ENCODE measurements at places on chromosomes 4 and X. TPM values are rescaled to one million over a fixed set of nuclear protein-coding genes. Genes with fewer than 3 reads are reported as not detected.

ZNF711 gene
- 4.7 TPM for total RNA-seq

DNA sequence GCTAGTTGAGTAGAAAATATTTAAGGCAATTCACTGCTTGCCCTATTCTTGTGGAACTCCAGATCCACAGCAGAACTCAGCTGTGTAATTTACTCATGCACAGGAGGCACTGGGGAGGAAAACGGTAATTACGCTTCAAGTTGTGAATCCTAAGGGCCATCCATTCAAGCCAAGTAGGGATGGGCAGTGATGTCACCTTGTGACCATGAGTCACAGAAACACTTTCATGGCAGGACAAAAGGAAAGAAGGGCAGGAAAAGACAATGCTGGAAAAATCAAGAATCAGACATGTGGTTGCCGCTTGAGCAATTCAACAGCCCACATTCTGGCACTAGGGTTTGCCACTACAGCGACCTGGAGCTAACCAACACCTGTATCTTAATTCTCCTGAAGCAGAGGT lies 1.4 kb downstream of the PAQR3 start:
- DNase-seq, result no peak

GUCY1B1 gene
- 11.3 TPM for total RNA-seq

GRCh38 chrX:6661736-6662135 lies 126.8 kb upstream of the VCX3A start:
- DNase-seq, result no peak

DNA sequence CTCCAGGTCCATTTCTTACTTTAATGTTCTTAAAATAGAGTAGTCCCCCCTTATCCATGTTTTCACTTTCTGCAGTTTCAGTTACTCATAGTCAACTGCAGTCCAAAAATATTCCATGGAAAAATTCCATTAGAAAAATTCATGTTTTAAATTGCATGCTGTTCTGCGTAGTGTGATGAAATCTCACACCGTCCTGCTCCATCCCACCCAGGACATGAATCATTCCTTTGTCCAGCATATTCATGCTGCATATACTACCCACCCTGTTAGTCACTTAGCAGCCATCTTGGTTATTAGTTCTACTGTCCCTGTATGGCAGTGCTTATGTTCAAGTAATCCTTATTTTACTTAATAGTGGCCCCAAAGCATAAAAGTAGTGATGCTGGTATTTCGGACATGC lies 5.4 kb upstream of the PDLIM5 start:
- no peak for DNase-seq

- DNase-seq, result no peak
Measured at GRCh38 chr4:121062521-121062920, 9.8 kb downstream of the NDNF start.

ATP11C gene
- 6.5 TPM for total RNA-seq

CLDN2 gene
- not detected for total RNA-seq

- DNase-seq, result no peak
Measured at GRCh38 chrX:41693024-41693423, 4.3 kb downstream of the GPR34 start.

- no peak for DNase-seq
Measured at GRCh38 chrX:134948333-134949241, 42.2 kb upstream of the SMIM10 start.

GRCh38 chr4:39947963-39948362 lies 29.7 kb downstream of the PDS5A start:
- no peak for DNase-seq

MEPE gene
- total RNA-seq, result not detected

DNA sequence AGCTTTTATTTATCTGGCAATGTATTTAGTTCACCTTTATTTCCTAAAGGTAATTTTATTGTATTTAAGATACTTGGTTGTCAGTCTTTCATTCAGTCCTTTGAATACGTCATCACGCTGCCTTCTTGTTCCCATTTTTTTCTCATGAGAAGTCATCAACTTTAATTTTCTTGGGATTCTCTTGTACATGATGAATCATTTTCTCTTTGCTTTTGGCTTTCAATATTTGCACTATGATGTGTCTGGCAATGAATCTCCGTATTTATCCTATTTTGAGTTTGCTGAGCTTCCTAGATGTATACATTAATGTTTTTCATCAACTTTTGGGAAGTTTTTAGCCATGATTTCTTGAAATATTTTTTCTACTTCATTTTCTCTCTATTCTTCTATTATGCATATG lies 28.4 kb downstream of the CLDN2 start:
- no peak for DNase-seq

DNA sequence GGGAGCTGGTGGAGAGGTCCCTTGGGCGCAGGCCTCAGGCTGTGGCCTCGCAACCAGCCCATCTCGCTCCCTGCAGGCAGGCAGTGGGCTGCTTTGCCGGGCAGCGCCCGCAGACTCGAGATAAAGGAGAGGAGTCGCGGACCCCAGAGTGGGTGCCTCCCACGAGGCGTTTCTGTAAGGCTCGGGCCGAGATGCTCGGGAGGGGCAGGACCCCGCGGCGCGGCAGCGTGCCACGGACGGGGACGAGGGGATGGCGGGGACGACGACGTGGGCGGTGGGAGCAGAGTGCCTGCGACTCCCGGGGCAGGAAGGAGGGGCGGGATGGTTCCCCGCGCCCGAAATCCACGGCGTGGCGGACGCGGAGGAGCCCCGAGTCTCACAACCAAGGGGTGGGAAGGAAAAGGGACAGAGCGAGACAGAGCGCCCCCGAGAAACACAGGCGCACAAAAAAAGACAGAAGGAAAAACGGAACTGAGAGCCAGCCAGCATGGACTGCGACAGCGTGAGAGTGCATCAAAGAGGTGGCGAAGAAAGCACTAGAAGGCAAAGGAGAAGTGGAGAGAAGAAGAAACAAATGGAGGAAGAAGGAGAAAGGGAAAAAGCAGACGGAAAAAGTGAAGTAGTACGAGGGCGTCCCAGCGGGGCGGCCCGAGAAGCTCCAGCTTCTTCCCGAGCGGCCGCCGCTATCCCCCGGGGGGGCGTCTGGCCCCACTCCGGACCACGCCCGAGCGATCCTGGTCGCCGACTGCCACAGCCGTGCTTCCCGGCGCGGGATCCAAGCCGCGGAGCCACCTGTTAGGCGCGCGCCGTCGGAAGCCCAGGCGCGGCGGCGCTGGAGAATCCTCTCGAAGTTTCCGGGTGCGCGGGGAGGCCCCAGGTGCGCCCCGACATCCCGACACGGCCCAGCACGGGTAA lies 1.5 kb downstream of the BEND4 start:
- DNase-seq, result no peak

DNA sequence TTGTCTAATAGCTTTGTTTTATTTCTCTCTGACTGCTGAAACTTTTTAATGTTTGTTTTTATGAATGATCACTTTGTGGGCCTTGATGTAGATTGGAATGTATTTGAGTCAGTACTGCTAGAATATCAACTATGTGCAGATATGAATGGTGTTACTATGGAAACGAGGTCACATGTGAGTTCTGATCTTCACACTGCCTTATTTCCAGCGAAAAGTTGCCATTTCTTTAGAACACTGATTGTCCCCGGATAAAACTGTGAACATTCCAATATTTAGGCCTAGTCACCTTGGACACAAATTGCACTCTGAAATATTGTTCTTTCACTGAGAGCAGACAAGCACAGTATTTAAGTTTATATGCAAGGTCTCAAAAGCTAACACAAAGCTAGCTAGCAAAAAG lies 27.2 kb upstream of the MAGED1 start:
- no peak for DNase-seq

GRCh38 chr4:147717878-147718277 lies 14.0 kb upstream of the ARHGAP10 start:
- no peak for DNase-seq

DNA sequence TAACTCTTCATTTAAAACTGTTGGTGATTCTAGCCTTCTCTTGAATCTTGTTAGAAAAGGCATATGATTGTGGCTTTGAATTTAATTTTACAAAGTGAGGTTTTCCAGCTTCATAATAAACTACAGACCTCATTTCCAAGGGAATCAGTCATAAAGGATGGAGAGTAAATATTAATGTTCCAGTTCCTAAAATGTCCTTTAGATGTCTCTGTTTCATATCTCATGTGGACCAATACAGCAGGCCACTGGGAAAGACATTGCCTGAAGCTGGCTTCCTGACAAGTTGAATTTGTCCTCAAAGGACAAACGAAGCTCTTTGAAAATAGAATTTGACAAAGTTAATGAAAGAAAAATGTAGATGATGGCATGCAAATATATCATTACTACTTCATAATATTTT lies 125.4 kb downstream of the ZNF330 start:
- no peak for DNase-seq

- DNase-seq, result no peak
Measured at GRCh38 chr4:145670422-145670821, 9.5 kb upstream of the C4orf51 start.

HHIP gene
- total RNA-seq, result 14.5 TPM

DNA sequence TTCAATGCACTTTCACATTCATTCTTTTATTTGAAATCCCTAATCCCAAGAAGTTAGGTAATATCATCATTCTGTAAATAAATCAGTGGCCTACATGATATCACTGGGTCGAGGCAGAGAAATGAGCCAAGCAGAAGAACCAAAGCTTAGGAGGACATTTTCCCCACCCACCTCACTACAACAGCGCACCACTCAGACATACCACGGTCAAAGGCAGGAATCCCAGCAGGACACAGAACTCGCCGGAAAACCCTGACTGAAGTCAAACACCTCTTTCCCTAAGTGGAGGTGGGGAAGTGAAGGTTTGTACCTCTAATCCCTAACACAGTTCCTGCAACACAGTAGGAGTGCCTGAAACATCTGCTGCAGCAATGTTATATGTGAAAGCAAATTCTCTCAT lies 21.5 kb downstream of the RELL1 start:
- DNase-seq, result no peak

GRCh38 chrX:140501940-140502468 lies 2.9 kb downstream of the SOX3 start:
- no peak for DNase-seq

ADH1B gene
- total RNA-seq, result 111 TPM

FAM184B gene
- total RNA-seq, result not detected

DNA sequence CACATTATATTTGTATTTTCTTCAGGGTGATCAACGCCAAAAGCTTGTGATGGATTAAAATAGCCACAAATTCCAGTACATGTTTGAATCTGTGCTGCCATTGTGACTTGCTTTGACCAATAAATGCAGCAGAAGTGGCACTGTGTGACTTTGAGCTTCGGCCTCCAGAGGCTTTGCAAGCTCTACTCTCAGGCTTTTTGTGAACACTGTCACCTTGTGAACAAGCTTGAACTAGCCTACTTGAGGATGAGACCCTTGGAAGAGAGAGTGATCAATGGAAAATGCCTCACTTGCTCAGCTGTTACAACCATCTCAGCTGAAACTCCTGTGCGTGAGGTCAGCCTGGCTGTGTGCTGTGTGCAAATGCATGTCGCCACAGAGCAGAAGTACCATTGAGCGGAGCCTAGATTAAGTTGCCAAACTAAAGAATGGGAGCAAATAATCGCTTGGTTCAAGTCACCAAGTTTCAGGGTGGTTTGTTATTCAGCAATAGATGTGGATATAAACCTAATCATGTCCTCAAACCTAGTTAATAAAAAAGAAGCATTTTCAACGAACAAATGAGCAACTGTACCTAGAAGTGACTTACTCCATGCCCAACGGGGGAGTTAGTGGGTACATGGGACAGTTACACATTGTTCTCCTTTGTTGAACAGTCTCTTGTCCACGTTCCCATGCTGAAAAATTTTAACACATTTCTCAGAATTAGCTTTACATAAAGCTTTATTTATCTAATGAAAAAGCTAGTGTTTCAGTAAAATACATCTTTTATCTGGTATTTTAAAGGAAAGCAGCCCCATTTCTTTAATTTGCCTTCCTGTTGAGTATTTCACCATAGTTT lies 23.5 kb downstream of the NOA1 start:
- no peak for DNase-seq

DNA sequence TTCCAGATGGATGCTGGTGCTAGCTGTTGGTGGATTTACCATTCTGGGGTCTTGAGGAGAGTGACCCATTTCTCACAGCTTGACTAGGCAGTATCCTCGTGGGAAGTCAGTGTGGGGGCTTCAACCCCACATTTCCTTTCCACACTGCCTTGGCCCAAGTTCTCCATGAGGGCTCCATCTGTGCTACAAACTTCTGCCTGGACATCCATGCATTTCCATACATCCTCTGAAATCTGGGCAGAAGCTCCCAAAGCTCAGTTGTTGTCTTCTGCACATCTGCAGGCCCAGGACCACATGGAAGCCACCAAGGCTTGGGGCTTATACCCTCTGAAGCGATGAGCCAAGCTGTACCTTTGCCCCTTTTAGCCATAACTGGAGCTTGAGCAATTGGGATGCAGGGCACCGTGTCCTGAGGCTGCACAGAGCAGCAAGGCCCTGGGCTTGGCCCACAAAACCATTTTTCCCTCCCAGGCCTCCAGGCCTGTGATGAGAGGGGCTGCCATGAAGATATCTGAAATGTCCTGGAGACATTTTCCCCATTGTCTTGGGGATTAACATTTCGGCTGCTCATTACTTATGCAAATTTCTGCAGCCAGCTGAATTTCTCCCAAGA lies 248.7 kb upstream of the ANKRD50 start:
- no peak for DNase-seq

- DNase-seq, result no peak
Measured at GRCh38 chr4:138298431-138298830, 56.3 kb upstream of the SLC7A11 start.

GRCh38 chrX:150406596-150406995 lies 43.5 kb downstream of the MAMLD1 start:
- DNase-seq, result no peak

GRCh38 chr4:144650311-144651005 lies 4.5 kb downstream of the HHIP start:
- DNase-seq, result no peak

GRCh38 chrX:107753187-107753586 lies 22.4 kb downstream of the TSC22D3 start:
- DNase-seq, result no peak

DNA sequence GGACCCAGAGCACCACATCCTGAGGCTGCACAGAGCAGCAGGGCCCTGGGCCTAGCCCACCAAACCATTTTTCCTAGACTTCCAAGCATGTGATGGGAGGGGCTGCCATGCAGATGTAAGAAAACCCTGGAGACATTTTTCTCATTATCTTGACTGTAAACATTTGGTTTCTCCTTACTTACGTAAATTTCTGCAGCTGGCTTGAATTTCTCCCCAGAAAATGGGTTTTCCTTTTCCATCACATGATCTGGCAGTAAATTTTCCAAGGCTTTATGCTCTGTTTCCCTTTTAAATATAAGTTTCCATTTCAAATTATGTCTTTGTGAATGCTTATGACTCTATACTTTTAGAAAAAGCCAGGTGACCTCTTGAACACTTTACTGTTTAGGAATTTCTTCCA lies 945.9 kb upstream of the NDST4 start:
- no peak for DNase-seq

FGD1 gene
- 5.7 TPM for total RNA-seq

GRCh38 chr4:181643466-181643865 lies 599.7 kb upstream of the TENM3 start:
- no peak for DNase-seq

DNA sequence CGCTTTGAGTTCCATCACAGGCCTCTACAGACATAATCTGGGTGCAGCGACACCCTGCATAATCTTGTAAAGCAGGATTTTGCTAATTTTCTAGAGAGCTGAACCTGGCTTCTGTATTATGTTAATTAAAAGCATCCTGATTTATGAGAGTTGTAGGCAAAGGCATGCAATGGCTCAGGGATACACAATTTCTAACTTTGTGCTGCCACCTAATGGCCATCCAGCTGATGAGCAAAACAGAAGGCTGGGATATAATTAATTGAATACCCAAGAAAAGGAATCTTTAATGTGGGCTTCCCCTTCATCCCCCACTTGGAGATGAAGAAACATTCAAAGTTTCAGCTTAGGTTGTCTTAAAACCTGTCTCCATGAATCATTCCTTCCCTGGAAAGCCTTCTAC lies 78.1 kb downstream of the BMP15 start:
- no peak for DNase-seq

GRCh38 chrX:1248331-1249061 lies 20.1 kb upstream of the CSF2RA start:
- DNase-seq, result no peak

IL3RA gene
- total RNA-seq, result 2.4 TPM
